ENCODE measurements at places on chromosomes 4 and X. TPM values are rescaled to one million over a fixed set of nuclear protein-coding genes. Genes with fewer than 3 reads are reported as not detected.

DNA sequence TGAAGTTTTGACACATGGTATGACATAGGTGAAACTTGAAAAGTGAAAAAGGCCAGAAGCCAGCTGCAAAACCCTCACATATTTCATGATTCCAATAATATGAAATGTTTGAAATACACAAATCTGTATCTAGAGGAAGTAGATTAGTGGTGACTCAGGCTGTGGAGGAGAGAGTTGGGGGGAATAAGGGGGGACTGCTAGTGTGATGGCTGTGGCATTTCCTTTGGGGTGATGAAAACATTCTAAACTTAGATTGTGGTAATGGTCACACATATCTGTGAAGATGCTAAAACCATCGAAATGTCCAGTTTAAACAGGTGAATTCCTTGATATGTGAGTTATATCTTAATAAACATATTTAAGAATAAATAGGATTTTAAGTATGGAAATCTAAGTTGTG, 343.5 kb upstream of the SFRP2 start:
- ATAC-seq = no peak

DNA sequence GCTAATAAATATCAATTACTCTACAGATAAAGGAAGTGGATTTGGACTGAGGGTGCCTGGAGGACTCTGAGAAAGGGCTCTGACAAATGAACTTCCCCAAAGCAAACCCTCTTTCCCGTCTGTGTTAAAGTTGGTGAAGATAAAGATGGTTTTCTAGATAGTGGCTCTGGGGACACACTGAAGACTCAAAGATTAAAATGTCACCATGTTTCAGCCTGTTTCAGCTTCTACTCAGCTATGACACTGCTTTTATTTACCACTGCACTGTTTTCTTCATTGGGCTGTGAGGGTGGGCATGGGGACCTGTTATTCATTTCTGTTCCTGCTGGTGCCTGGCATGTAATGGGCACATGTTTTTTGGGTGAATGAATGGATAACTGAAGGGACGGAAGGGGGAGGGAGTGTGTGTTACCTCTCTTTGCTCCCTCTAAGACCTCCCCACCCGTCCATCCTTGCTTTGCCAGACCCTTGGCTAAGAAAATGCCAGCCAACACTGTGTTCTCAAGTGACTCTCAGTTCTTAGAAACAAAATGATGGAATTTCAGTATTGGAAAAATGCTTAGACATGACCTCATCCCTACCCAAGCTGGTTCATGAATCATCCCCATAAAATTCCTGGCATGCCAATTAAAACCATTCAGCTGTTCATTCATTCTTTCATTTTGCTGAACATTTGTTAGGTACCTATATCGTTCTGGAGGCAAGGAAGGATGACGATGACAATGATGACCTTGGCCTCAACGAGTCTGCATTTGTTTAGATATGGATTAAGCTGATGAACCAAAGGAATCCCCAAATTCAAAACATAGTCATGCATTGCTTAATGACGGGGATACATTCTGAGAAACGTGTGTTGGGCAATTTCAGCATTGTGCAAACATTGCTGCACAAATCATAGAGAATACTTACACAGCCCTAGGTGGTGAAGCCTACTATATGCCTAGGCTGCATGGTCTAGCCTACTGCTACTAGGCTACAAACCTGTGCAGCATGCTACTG, 13.4 kb upstream of the STK32B start:
- ATAC-seq = no peak

- no peak for ATAC-seq
Observed at GRCh38 chr4:132642016-132642817, 506.9 kb upstream of the PCDH10 start.

- no peak for ATAC-seq
Observed at GRCh38 chr4:153215921-153216320, 11.7 kb downstream of the TRIM2 start.

PALLD gene
- total RNA-seq = 49.1 TPM

DNA sequence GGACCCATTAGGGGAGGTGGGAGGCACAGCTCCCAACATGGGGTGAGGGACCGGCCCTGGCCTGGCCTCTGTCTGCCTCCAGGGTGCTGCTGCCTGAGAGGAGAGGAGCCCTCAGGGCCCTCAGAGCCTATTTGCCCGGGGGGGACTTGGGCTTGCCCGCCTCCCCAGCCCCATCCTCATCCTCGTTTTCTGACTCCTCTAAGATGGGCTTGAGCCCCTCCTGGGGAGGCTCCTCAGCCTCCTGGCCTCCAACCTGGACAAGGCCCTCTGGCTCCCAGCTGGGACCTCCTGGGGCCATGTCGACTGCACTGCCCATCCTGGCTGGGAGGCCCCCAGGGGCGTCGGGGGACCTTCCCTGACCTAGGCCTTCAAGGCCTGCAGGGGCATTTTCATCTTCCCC, 2.8 kb downstream of the PNMA6F start:
- ATAC-seq = no peak

GRCh38 chrX:132689612-132690563, 201.1 kb upstream of the MBNL3 start:
- no peak for ATAC-seq

FAAH2 gene
- 13.2 TPM for total RNA-seq

GRCh38 chr4:119210775-119211174, 1.7 kb upstream of the USP53 start:
- no peak for ATAC-seq

DNA sequence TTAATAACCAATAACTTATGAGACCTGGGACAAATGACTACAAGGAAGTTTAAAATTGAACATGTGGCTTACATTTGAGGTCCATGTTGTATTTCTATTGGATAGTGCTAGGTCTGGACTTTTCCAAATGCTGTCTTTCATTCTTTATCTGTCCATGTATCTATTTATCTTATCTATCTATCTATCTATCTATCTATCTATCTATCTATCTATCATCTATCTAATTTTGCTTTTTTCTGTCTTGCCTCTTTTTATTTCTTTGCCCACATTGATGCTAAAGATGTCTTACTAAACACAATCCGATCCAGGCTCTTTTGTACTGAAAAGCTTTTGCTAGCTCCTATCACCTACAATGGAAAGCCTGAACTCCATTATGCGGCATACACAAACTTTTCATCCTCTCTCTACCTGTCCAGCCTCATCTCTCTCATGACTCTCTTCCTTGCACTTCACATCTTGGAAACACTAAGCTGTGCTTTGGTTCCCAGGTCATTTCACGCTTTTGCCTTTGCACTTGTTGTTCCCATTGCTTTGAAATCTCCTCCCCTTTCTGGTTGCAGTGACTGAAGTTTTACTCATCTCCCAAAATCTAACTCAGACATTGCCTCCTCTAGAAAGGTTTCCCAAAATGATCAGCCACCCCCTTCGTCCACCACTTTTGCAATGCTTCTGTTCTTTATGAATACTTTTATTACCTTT, 107.2 kb downstream of the SYNPO2 start:
- ATAC-seq = no peak

- no peak for ATAC-seq
Observed at GRCh38 chrX:18278449-18278848, 57.8 kb upstream of the BEND2 start.

Measured in activated T-helper 17 cell treated with anti-CD3 and anti-CD28 coated beads, Interleukin-2, amount 50 U/mL, for 72 hours (primary cell).